ENCODE measurements at places on chromosomes 5 and 9.
A peak's percentile ranks its signal among the peaks of the same experiment; 100 is the strongest.

DNA sequence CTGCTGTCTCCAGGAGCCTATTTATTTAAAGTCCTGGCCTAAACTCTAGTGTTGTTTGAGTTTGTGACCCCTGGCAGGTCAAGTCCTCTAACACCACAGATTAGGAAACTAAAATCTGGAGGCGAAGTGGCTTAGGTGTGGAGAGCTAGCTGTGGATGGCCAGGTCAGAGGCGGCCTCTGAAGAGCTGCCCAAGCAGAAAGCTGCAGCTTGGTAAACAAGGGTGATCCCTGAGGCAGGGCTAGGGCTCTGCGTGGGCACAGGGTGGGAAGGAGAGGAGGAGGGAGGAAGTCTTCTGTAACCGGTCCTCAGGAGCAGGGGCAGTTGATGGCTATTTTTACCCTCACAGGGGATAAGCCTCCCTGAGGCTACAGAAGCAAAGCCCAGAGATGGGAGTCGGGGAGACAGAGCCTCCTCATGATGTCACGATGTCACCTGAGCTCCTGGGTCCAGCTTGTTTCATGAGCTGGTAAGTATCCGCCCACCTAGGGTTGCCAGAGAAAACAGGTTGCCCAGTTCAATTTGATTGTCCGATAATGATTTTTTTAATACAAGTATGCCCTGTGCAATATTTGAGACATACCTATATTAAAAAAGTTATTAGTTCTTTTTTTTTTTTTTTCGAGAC is 25.9 kb upstream of the BOD1 start:
- no peak for DNase-seq

DNA sequence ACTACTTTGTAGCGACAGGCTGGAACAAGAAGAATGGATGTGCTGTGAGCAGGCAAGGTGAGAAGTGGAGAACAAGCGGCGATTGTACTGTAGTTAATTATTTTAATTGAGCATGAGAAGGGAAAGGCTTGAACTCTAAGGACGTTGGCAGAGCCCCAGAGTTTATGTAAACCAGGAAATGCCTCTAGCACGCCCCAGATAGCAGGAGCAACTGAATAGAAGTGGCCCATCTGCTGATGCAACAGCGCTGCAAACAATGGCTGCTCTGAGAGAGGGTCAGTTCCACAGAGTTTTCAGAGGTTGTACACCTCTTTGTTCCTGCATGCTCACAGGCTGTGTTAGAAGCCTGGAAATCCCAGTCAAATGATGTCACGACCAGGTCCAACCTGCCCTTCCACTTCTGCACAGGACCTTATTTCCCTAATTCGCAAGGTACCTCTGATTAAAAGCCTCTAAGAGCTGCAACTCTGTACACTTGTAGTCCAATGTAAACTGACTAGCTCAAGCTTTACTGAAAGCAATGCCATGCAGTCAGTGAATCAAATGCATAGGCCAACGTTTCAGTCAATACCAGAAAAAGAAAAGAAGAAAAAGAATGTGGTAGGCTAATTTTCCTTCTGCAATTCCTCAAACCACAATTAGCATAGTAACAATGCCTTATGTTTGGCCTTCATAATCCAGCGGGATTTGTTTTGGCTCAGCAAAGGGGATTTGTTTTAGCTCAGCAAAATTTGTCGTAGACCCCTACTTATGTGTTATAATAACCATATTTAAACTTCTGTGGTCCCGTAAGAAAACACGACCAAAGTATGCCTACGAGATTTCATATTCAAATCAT is 119.6 kb upstream of the RETREG1 start:
- no peak for DNase-seq

- DNase-seq = no peak
These were observed 5.7 kb upstream of the PRDM6 start for GRCh38 chr5:123083298-123083697.

DNA sequence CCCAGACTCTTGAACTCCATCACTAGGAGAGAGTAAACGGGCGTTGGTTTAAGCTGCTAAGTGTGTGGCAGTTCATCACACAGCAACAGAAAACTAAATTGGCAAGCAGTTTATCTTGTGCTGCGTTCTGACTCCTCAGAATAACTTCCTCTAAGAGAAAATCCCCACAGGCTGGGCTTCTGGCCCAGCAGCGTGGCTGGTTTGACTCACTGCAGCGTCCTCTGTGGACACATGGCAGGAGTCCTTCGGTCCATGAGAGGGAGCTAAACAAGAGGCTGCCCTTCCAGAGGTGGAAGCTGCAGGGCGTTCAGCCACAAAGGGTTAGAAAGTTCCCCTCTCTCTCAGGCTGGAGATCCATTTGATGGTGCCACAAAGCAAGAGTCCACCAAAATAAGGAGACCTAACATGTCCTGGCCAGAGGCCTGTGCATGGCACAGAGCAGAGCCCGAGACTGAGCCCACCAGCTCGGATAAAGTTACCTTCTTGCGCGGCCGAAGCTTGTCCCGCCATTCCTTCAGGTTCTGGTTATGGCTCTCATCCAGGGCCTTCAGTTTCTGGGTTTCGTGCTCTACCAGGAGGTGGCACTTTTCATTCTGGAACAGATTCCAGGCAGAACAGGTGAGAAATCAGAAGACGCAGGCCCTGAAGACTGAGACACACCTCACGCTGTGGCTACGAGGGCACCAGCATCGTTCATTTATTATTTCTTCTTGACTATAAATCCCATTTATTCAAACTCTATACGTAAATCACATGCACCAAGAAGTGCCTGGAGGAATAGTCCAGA is 46.2 kb upstream of the FBXW11 start:
- no peak for DNase-seq

GRCh38 chr5:140567136-140567818 is 2.6 kb downstream of the SLC35A4 start:
- no peak for DNase-seq

- DNase-seq = peak; percentile 58
These were observed 25.7 kb downstream of the PDGFRB start for GRCh38 chr5:150129813-150130492.

GRCh38 chr9:74369844-74370243 is 127.3 kb upstream of the RORB start:
- DNase-seq = no peak

GRCh38 chr5:52356311-52356918 is 431.3 kb upstream of the ITGA1 start:
- DNase-seq = no peak

GRCh38 chr5:151631941-151632340 is 40.8 kb upstream of the FAT2 start:
- no peak for DNase-seq

GRCh38 chr9:20291201-20291600 is 331.1 kb downstream of the MLLT3 start:
- DNase-seq = no peak

GRCh38 chr5:89168766-89169165 is 285.8 kb upstream of the MEF2C start:
- peak; percentile 34 for DNase-seq

DNA sequence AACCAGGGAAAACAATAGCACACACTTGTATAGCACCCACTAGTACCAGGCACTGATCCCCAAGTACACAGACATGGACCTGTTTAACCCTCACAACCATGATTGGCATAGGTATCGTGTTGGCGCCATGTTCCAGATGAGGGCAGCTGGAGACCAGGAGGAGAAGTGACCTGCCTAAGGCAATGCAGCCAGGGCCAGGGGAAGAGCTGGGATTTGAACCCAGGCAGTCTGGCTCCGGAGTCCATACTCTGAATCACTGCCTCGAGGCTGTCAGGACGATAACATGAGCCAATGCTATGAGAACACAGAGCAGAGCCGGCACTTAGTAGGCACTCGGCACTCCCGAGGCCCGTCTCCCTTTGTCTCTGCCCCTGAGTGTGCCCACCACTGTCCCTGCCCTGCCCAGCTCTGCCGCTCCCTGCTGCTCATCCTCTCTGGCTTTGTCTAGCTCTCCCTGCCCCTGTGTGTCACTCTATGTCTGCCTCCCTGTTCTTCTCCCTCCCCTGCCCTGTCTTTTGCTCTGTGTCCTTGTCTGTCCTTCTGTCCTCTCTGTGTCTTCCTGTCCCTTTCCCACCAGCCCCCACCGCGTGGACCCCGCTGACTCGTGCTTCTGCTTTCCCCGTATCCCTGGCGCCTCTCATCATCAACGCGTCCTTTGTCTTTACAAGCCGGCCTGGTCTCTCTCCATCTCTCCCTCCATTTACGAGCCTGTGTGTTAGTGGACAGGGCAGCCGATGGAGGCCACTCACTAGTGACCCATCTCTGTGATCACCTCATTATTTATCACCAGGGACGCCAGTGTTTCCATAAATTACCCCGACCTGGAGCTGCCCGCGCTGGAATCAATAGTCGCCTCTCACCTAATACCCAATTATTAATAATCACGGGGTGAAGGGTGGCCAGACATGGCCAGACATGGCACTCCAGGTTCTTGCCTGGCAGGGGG is 99.4 kb upstream of the MVB12B start:
- DNase-seq = no peak

GRCh38 chr5:59843511-59844213 is 49.9 kb downstream of the PDE4D start:
- DNase-seq = no peak

DNA sequence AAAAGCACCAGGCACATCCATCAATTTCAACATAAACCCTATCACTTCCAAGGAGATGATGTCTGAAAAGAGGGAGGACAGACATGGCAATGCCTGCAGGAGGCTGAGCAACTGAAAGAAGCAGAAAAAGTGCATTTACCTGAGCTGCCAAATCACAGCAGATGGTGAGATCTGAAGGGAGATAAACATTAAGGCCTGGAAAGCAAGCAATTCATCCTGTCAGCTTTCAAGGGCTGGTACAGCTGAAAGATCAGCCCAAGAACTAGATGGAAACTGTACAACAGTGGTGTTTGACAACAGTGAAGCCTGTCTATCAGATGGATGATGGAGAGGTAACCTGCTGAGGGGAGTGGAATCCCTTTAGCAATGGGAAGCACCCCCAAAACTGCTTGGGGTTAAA is 433.2 kb upstream of the ZNF608 start:
- no peak for DNase-seq

- DNase-seq = no peak
These were observed 100.3 kb upstream of the APC start for GRCh38 chr5:112637343-112637742.

DNA sequence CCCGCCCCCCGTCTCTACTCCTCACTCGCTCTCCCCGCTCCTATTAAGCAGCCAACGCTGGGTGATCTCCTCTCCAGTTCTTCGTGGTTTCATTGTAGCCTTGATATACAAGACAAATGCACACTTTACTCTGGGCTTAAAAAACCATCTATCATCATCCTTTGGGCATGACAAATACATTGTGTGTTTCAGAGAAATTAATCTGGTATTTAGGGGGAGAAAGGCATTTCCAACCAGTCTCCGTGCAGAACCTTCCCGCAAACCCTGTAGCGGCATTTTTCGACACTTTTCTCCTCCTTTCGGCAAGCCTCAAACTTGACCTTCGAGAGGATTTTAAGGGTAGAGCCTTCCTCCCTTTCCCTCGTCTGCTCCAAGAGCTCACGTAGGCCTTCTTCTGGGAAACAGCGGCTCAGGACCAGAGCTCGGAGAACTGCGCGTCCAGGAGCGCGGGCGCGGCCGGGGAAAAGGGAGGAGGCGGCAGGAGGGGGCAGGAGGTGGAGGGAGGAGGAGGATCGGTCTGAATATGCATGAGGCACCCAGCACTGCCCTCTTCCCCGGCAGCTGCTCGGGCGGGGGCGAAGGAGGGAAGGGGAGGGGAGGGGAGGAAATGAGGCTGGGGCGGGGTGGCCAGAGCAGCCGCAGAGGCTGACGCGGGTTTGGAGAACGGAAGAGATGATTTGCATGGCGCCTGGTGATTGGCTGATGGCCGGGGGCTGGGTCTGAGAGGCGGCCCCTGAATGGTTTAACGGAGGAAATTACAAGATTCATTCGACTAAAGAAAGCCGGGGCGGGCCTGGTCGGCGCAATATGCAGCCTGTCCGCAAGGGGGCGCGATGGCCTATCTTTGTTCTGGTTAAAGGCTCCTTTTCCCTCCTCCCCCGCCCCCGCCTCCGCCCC is 127.5 kb downstream of the TMEM161B start:
- peak; percentile 44 for DNase-seq

DNA sequence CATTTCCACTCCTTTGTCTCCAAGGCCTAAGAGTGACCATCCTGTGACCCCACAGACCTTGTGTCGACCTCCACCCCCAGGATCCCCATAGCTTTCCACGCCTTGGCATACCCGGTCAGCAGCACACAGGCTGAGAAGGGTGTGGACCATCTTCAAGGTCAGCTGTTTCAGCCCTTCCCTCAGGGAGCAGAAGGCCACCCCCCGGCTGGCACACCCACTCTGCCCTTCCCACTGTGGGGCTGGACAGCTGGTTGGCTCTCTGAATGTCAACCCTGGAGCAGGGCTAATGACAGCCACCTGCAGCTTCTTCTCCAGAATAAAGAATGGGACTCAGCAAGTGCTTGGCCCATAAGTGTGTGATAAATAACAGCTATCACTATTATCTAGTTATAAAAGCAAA is 93.1 kb downstream of the OLFM1 start:
- no peak for DNase-seq

DNA sequence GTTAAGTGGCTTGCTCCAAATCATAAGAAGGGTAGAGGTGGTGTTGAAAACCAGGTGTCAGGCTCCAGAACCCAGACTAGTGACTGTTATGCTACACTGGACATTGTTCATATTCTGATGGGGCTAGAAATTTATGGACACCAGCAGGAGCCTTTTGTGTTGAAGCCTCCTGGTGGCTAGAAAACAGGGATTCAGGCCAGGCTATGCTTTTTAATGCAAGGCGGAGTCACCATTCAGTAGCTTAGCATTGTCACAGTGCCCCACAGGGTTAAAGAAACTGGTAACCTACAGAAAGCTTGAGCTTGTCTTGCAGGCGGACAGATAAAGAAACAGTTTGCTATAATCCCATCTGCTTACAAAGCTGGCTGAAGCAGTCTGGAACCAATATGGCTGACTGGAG is 23.0 kb upstream of the GOLM1 start:
- DNase-seq = no peak

DNA sequence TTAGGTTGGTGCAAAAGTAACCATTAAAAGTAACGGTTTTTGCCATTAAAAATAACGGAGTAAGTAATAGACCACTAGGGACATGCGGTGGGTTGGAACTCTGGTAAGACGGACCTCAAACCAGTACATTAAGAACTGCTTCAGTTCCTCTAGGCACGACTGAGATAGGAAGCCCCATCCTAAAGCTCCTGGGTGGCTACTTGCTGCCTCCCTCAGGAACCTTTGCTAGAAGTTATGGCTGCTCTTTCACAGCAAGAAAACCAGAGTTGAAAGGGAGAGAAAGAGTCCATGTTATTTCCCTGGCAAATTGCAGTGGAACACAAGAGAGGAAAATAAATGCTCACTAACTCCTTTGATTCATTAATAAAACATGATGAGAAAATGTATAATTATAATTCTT is 47.6 kb downstream of the MCTP1 start:
- DNase-seq = no peak

GRCh38 chr5:79561525-79561893 is 47.6 kb upstream of the HOMER1 start:
- DNase-seq = no peak

DNA sequence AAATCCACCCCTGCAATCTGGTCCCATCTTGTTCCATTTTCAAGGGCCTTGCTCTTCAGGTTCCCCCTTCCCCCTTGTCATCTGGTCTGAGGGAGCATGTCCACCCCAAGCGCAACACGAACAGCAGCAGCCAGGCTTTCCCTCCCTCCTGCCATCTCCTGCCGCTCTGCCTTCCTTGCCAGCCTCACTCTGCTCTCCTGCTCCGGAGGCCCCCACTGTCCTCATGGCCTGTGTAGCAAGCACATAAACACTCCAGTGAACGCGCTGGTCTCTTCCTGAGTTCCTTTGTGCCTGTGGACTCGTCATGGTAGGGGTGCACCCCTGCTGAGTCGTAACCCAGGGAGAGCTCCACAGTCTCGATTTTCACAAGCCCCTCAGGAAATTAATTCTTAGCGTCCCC is 29.9 kb downstream of the TENT4A start:
- DNase-seq = no peak

- no peak for DNase-seq
These were observed 34.8 kb downstream of the LSM11 start for GRCh38 chr5:157778121-157778805.

Data from B cell (primary cell).